Myocyte (in vitro differentiated cells): ENCODE measurements at places on chromosomes 12 and 14.

- DNase-seq = no peak
Observed at GRCh38 chr12:9273276-9273675, 65.1 kb upstream of the PZP start.

DNA sequence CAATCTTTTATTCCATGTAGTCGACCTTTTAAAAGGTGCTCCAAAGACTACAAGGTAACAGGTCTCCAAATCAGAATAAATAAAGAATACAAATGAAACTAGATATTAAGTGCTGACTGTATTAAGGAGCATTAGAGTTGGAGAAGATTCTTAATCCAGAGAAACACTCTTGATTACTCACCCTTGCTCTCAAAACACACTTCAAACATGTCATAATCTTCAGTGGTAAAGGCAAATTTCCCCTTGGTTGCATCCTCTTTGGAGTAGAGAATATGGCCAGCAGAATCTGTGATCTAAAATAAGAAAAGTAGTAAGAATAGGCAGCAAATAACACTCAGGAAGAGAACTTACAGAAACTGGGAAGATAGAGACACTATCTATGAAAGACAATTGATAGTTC, 24.6 kb downstream of the TMED10 start:
- DNase-seq = no peak

DNA sequence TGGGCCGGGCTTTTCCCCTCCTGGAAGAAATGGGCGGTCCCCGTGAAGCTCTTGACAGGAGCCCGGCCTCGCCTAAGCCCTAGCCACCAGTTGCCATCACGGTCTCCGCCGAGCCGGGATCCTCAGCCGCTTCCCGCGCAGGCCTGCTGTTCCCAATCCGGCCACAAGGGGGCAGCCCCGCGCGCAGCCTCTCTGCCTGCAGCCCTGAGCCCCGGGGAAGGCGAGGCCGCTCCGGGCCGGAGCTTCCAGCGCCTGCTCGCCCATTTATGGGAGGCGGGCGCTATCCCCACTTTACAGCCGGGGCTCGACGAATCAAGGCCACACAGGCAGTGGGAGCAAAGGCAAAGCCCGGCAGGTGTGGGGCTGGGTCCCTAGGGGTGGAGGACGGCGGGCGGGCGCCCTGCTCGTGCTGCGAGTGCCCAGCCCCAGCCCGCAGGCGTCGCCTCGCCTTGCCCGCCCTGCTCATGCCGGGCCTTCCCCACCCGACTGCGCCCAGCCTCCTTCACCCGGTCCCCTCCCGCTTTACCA, 61.5 kb downstream of the LGMN start:
- peak; percentile 18 for DNase-seq

- no peak for DNase-seq
Observed at GRCh38 chr12:56632701-56633467, 2.8 kb upstream of the BAZ2A start.

- DNase-seq = no peak
Observed at GRCh38 chr12:55515696-55516095, 23.5 kb downstream of the OR6C68 start.

GRCh38 chr12:41103614-41104013, 84.5 kb upstream of the PDZRN4 start:
- DNase-seq = no peak

GRCh38 chr12:92070864-92071445, 74.7 kb downstream of the BTG1 start:
- DNase-seq = no peak

DNA sequence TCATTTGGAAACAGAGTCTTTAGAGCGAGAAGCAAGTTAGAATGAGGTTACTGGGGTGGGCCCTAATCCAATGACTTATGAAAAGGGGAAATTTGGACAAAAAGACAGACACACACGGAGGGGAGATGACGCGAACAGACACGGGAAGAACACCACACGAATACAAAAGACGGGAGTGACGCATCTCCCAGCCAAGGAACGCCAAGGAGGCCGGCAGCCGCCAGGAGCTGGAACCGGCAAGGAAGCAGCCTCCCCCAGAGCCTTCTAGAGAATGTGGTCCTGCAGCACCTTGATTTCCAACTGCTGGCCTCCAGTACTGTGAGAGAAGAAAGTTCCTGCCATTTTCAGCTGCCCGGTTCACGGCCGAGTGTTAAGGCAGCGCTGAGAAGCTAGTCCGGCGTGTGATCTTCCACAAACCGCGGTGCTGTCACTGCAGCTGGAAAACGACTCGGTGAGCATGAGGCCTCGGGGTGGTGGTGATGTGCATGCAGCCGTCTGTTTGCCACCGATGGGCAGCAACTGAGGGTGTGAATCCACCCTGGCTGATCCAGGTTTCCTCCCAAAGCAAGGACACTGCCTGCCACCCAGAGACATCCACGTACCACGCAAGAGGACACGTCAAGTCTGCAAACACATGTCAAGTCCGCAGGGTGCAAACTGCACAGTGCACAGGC, 124.5 kb downstream of the NCOR2 start:
- no peak for DNase-seq

DNA sequence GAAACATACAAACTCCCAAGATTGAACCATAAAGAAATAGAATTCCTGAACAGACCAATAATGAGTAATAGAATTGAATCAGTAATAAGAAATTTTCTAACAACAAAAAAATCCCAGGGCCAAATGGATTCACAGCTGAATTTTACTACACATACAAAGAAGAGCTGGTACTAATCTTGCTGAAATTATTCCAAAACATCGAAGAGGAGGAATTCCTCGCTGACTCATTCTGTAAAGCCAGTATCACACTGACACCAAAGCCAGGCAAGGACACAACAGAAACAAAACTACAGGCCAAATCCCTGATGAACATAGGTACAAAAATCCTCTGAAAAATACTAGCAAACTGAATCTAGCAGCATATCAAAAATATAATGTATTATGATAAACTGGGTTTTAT, 367.8 kb upstream of the CLEC14A start:
- DNase-seq = peak; percentile 10

- DNase-seq = peak; percentile 3
Observed at GRCh38 chr14:96888158-96888557, 91.0 kb downstream of the VRK1 start.

- DNase-seq = no peak
Observed at GRCh38 chr14:83162361-83162929, 1628.8 kb upstream of the SEL1L start.

- no peak for DNase-seq
Observed at GRCh38 chr12:8034802-8035201, 2.3 kb downstream of the FOXJ2 start.

GRCh38 chr12:3241621-3242020, 164.4 kb downstream of the TSPAN9 start:
- DNase-seq = peak; percentile 91

DNA sequence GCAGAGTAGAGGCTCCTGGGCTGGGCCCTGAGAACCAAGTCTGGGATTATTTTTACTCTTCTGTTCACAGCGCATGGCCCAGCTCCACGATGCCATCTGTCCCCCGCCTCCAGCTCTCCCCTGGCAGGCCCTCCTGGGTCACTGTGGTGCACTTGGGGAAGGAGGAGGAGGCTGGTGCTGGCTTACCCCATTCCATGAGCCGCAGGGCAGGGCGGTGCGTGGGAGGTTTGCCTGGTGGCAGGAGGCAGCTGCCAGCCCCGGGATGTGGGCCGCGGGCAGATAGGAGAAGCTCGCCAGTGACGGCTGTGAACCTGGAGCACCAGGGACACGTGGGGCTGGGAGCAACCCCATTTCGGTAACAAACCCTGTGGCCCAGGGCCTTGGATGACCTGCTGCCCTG, 23.2 kb downstream of the TEAD4 start:
- peak; percentile 97 for DNase-seq

DNA sequence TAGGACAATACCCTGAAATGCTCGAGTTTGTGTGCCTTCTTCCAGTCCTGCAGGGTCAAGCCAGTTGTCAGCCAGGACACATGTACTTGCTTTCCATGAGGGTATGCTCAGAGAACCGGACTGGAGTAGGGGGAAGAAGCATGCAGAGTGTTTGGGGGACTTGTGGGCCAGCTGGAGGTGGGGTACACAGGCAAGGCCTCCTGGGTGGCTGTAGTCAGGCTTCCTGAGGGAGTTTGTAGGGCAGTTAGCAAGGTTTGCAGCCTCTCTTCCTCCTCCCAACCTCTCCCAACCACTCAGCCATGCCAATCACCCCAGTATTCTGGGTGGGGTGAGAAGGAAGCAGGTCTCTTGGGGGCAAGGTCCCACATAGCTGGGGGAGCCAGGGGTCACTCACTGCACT, 47.0 kb upstream of the RHOJ start:
- no peak for DNase-seq

DNA sequence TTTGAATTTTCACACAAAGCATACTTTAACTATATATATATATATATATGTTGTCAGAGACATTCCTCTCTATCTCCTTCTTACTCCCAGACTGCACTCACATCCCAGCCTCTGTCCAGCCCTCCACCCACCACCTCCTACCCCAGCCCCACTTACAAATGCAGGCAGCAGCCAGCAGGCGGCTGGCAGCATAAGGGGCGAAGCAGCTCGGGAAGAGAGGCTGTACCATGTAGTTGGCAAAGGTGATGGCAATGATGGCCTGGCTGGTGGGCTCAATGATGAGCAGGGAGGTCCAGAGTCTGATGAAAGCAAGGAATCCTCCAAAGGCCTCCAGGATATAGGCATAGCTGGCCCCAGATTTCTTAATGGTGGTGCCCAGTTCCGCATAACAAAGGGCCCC, 2.5 kb downstream of the SLC7A7 start:
- DNase-seq = no peak

DNA sequence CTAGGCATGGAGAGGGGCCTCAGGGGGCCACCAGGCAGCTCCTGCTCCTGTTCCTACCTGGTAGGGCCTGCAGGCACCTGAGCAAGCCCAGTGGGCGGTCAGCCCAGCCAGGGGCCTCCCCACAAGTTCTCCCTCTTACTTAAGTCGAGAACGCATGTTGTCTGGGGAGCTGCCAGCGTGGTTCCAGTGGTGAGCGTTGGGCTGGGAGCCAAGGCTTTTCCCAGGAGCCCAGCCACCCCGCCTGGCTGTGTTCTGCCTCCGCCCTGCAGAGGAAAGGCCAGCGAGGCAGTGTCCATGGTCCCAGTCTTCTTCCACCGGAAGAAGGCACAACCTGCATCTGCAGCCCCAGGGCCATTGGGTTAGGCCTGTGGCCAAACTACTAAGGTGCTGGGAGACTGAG, 1.4 kb downstream of the C14orf180 start:
- DNase-seq = peak; percentile 42
